Daoy (cell line): ENCODE measurements at places on chromosomes 16 and 17. TPM values are rescaled to one million over a fixed set of nuclear protein-coding genes. Genes with fewer than 3 reads are reported as not detected.
A peak's percentile ranks its signal among the peaks of the same experiment; 100 is the strongest.

DNA sequence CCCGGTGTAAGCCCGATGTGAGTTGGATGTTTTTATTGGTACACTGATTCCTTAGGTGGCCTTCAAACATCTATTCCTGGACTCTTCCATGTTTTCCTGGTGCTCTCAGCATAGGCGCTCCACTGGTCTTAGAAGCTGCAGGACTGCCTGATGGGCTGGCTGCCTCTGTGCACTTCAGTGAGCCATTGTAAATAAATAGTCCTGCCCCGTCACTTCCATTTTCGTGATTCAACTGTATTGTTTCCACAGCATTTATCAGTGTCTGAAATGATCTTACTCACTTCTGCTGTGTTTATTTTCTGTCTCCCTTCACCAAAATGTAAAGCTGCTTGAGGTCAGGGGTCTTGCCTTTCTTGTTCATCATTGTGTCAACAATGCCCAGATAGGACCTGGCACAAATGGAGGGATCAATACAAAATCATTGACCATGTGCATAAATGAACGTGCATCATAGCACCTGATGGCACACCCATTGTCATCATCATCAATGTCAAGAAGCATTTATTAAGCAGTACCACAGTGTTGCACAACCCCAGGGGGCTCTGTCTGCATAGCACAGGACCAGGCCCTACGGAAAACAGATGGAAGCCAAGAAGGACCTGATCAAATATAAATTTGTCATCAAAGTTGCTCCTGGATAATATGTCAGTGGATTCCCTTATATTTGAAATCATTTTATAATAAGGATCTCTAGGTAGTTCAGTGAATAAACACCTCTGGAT lies 66.6 kb upstream of the CPHXL start:
- DNase-seq: peak; percentile 51

DNA sequence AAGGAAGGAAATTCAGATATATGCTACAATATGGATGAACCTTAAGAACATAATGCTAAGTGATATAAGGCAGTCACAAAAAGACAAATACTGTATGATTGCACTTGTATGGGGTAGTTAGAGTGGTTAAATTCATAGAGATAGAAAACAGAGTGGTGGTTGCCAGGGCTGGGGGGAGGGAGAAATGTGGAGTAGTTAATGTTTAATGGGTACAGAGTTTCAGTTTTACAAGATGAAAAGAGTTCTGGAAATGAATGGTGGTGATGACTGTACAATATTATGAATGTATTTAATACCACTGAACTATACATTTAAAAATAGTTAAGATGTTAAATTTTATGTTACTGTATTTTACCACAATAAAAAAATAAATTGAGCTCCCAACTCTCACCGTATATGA lies 157.9 kb downstream of the TOX3 start:
- DNase-seq: no peak

DNA sequence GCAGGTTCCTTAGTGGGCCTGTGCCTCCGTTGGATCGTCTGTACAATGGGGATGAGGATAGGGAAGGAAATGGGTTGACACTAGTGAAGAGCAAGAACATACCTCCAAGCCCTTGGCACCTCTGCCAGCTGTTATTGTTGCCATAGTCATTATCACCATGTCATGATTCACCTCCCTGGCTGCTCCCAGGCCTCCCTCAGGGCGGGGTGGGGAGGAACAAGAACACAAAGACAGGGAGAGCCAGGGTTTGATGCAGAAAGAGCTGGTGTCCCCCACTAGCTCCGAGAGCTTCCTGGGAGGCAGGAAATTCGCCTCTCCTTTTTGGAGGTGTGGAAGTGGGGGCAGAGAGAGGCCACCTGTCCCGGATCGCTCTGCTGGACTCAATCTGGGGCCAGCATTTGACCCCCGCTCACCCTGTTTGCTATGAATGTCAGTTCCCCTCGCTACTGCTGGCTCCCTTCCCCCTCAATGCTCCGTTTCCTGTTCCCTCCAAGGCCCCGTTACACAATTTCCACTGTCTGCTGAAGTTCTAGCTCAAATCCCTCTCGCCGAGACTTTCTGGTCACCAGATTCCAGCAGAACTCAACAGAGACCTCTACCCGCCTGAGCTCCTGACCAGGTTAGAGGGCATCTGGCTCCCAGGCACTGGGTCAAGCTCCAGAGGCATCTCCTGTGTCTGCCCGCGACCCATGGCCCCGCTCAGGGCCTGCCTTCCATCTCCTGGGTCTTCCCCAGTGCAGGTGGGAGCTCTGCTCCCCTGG lies 9.1 kb downstream of the TIMP2 start:
- peak; percentile 90 for DNase-seq

DNA sequence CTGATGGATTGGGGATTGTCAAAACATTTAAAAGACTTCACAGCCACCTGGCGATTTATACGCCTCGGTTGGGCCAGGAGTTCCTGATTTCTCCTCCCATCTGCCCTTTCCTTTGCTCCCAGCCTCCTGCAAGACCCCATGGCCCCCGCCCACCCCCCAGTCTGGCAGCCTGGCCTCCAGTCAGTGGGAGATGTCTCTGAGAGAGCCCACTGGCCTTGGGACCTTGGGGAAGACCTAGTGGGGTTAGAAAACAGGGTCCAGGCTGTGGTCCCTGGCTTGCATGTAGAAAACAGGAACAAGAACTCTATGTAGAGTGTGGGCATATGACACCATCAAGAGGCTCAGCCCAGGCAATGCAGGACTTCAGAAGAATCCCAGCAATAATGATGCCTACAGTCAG lies 209.4 kb upstream of the C16orf82 start:
- no peak for DNase-seq

PRSS8 gene
- not detected in 2 replicates for total RNA-seq

TP53TG3B gene
- 3.4 TPM in 1 of 2 replicates, not detected in the other for total RNA-seq

GPR139 gene
- total RNA-seq: not detected in 2 replicates

SLC47A1 gene
- not detected in 2 replicates for total RNA-seq

DHX58 gene
- 1.3 and 3.1 TPM in 2 replicates for total RNA-seq

ZNF213 gene
- total RNA-seq: 3.7 and 5.6 TPM in 2 replicates
